ENCODE measurements at places on chromosomes 13 and 19. TPM values are rescaled to one million over a fixed set of nuclear protein-coding genes. Genes with fewer than 3 reads are reported as not detected.

- no peak for DNase-seq
Measured at GRCh38 chr19:7830272-7830771, 304 bp downstream of the EVI5L start.

DNA sequence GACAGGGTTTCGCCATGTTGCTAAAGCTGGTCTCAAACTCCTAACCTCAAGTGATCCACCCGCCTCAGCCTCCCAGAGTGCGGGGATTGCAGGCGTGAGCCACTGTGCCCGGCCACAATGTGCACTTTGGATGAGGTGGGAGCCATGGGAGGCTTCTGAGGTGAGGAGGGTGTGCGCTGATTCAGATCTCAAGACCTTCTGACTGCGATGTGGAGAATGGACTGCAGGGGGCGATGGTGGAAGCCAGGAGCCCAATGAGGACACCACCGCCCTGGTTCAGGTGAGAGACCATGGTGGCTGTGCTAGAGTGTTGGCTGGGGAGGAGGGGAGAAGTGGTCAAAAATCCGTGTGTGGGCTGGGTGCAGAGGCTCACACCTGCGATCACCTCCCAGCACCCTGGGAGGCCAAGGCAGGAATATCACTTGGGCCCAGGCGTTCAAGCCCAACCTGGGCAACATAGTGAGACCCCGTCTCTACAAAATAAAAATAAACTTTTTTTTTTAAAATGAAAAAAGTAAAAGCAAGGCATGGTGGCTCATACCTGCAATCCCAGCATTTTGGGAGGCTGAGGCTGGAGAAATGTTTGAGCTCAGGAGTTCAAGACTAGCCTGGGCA lies 5.6 kb downstream of the INAFM1 start:
- no peak for DNase-seq

The STAP2 gene
- total RNA-seq: 3.0 TPM

DNA sequence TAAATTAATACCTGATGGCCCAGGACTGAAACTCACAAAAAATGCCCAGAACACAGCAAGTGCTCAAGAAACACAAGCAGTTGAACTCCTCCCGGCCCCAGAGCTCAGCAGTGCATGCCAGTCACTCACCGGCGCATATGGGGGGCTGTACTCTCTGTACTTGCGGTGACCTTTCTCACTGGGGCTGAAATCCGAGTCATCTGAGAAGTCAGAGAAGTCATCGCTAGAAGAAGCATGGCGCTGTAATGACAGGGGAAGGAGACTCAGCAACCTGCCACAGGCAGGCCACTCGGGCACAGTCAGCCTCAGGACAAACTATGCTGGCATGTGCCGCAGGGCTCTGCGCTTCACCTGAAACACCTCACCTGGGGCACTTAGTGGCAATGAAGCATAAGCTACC lies 19.7 kb downstream of the ZC3H4 start:
- no peak for DNase-seq

GRCh38 chr13:46124967-46125933 lies 20.4 kb upstream of the CPB2 start:
- no peak for DNase-seq

The IGFL1 gene
- not detected for total RNA-seq

GRCh38 chr13:86986448-86986847 lies 684.7 kb upstream of the SLITRK5 start:
- DNase-seq: no peak

GRCh38 chr19:5089283-5089682 lies 120.4 kb downstream of the KDM4B start:
- DNase-seq: no peak

The ZNF850 gene
- 2.1 TPM for total RNA-seq

GRCh38 chr19:43934055-43934984 lies 762 bp downstream of the ZNF45 start:
- no peak for DNase-seq

The ACER1 gene
- not detected for total RNA-seq

The ZNF714 gene
- 4.7 TPM for total RNA-seq

The PEAK3 gene
- 2.6 TPM for total RNA-seq

- DNase-seq: no peak
Measured at GRCh38 chr13:26899202-26899601, 138.6 kb upstream of the GPR12 start.

DNA sequence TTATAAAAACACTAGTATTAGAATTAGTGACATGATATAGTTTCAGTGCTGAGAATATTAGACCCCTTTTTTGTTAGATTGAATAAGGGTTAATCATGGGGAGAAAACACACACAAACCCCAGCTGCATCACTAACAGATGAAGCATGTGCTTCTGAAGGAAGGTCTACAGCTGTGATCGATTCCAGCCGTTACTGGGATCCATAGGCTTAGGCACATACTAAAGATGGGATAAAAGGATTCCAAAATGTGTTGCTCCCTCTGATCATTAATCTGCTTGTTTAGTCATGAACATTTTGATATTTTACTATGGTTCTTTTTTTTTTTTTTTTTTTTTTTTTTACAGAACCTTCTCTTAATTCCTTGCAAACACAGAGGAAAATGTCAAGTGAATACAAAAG lies 1591.3 kb downstream of the EFNB2 start:
- DNase-seq: no peak

DNA sequence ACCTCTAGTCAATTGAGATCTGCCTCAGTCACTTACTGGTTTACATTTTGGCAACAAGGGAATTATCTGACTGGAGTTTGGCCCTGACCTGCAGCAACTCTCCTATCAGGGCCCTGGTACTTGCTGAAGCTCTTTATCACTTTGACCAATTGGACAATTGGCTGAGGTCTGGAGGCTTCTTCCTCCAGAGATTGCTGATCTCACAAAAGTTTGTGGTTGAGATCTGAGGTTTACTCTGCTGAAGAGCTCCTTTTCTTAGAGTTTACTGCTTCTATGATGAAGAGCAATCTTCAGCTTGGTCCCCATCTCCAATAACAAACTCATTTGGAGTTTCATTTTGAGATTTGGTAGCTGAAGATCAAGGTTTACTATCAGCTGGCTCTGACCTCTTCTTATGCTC lies 276.9 kb upstream of the SGCG start:
- no peak for DNase-seq

The MADCAM1 gene
- total RNA-seq: 1.7 TPM

DNA sequence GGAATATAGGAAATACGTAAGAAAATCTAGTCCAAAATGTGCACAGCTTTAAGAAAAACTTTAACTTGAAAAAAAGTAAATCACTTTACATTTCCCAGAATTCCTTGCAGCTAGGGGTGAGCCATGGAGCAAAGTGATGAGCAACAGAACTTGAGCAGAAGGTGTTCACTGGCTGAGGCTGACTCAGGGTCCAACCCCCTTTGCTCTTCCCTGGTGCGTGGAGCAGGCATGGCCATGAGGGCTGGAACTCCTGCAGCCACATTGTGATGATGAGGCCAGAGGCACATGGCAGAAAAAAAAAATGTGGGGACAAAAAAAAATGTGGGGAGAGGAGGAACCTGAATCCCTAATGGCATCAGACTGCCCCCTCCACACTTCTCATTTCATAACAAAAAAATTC lies 9.9 kb upstream of the PLA2G4C start:
- DNase-seq: no peak

DNA sequence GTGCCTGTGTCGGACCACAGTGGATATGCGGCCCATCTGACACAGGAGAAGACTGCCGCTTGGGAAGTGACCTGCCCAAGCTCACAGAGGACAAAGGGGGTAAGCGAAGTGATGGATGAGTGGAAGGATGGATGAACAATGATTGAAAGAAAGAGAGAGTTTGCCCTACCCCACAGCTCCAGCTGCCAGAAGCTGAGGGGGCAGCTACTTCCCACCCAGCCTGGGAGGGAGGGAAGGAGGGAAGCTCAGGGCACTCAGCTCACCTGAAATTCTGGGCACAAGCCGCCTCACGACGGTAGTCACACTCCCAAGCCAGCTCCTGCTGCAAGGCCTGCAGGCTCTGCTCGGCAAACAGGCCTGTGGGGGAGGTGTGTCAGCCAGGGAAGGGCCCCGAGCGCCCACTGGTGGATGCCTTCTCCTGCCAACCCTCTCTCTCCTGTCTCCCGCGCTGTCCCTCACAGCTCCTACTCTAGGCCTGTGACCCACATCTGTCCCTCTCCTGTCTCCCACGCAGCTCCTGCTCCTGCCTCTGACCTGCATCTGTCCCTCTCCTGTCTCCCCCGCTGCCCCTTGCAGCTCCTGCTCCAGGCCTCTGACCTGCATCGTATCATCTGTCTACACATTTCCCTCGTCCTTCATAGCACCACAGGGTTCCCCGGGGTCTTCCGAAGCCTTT lies 12.0 kb upstream of the NUMBL start:
- DNase-seq: no peak

GRCh38 chr13:21736926-21737325 lies 66.1 kb downstream of the FGF9 start:
- no peak for DNase-seq

The KLF1 gene
- not detected for total RNA-seq

DNA sequence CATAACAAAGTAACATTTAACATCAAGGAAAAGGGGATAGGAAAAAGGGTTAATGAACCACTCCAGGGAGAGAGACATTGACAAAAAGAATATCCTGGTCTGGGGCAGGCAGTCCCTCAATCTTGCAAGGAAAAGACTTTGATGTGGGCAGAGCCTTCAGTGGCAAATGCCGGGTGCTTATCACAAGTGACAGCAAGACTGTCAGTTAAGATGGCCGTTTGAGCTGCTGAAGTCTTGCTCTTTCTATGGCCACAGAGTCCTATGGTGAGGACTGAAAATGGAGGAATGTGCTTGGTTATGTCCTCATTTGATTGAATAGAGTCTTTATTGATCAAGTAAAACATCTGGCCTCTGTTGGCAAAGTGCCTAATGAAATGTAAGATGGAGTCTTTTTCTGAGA lies 112.1 kb downstream of the B3GLCT start:
- DNase-seq: no peak

DNA sequence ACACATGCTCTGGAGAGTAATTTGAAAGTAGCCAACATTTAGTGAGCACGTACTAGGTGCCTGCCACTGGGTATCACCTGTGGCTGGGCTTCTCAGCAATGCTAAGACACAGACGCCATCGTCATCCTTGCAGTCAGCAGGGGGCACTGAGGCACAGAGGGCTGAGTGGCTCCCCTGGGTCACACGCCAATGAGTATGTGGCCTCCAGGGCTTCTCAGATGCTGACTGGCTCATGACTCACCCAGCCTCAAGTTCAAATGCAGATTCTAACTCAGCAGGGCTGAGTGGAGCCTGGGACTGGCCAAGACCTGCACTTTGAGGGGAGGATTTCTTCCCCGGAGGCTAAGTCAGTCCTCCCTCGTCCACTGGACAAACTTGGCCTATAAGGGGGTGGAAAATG lies 115.1 kb upstream of the CACNA1A start:
- peak; percentile 49 for DNase-seq

The NXNL1 gene
- 1.3 TPM for total RNA-seq

DNA sequence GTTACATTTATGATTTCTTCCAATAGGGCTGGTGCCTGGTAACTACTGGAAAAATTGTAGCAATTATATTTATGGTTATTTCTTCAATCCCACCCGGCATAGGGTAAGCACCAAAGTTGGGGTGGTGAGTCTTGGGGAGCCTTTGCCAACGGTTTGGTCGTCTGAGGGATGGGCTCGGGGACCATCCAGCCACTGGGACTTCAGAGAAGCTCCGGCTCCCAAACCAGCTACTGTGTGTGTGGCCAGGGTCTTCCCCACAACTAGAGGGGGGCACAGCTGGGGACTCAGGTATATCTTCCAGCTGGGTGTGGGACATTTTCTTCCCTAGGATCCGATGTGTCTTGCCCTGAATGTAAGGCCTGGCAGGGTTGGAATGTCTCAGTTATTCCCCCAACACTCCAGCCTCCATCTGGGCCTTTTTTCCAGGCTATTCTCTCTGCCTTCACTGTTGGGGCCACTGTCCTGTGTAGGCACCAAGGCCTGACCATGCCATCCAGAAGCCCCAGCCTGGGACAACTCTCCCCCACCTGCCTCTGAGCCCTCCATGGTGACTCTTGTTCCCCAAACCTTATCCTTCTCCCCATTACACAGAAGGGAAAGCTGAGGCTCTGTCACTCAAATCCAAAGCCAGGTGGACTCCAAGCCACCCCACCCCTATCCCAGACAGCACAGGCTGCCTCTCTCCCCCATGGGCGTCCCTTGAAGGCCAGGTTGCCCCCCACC lies 1.1 kb upstream of the IFI30 start:
- DNase-seq: no peak

- DNase-seq: peak; percentile 88
Measured at GRCh38 chr19:46714444-46715106, 2.3 kb downstream of the PRKD2 start.

DNA sequence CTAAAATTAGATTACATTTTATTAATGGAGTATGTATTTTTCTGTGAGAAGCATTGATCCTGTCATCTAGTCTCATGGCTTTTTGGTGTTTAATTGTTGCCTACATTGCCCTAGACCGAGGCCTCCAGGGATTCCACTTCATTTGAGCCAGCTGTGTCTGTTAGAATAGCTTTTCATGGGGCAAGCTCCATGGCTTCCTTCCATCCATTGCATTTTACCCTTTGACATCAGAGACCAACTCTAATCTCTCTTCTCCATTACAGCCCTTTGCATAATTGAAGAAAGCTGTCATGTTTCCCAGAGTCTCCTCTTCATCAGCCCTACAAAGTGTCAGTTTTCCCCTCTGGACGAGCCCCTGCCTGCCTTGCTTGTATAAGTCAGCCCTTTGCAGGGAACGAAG lies 70.6 kb downstream of the MTUS2 start:
- DNase-seq: no peak

The LIN7B gene
- 4.2 TPM for total RNA-seq

The KIR2DL1 gene
- total RNA-seq: not detected

The CEACAM19 gene
- 3.7 TPM for total RNA-seq

DNA sequence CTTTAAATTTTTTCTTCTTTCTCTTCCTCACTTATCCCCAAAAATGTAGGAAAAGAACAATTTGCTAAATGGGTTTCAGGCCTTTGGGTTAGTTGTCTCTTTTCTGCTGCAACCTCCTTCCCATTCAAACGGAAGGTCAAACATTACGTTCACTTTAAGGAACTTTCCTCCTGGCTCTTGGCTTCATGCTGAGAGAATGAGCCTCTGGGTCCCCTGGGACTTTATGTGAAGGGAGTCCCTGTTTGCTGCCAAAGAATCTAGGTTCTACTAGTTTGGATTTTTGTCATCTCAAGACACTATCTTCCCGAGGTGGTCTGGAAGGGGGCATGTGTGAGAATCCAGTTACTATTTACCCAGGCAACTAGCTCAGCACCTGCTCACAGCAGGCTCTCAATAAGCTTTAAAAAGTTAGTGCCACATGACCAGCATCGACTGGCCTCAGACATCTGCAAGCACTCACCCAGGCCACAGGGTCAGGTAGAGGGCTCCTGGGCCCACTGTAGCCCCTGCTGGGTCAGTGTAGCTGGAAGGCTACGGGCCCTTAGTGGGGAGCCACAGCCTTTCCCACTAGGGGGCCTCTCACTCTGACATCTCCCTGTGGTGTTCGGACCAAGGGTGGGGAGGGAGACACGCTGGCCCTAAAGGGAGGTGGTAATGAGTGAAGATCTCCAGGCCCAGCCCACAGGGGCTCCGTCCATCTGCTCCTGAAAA lies 40.5 kb downstream of the FAM124A start:
- no peak for DNase-seq

- DNase-seq: no peak
Measured at GRCh38 chr13:22112956-22113745, 442.3 kb downstream of the FGF9 start.

- no peak for DNase-seq
Measured at GRCh38 chr19:44925114-44925891, 10.9 kb downstream of the APOC1 start.
